ENCODE measurements at places on chromosomes 11 and 22.
A peak's percentile ranks its signal among the peaks of the same experiment; 100 is the strongest.

- DNase-seq: peak; percentile 93
These were observed 4.2 kb downstream of the ALDH3B1 start for GRCh38 chr11:68014157-68014946.

DNA sequence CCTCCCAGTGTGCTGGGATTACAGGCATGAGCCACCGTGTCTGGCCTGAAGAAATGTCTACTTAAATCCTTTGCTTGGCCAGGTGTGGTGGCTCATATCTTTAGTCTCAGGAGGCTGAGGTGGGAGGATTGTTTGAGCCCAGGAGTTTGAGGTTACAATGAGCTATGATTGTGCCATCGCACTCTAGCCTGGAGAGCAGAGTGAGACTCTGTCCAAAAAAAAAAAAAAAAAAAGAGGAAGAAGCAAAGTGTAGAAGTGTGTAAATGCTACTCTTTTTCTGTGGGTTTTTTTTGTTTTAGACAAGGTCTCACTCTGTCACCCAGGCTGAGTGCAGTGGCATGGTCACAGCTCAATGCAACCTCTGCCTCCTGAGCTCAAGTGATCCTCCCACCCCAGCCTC lies 6.4 kb upstream of the ATG16L2 start:
- DNase-seq: no peak

DNA sequence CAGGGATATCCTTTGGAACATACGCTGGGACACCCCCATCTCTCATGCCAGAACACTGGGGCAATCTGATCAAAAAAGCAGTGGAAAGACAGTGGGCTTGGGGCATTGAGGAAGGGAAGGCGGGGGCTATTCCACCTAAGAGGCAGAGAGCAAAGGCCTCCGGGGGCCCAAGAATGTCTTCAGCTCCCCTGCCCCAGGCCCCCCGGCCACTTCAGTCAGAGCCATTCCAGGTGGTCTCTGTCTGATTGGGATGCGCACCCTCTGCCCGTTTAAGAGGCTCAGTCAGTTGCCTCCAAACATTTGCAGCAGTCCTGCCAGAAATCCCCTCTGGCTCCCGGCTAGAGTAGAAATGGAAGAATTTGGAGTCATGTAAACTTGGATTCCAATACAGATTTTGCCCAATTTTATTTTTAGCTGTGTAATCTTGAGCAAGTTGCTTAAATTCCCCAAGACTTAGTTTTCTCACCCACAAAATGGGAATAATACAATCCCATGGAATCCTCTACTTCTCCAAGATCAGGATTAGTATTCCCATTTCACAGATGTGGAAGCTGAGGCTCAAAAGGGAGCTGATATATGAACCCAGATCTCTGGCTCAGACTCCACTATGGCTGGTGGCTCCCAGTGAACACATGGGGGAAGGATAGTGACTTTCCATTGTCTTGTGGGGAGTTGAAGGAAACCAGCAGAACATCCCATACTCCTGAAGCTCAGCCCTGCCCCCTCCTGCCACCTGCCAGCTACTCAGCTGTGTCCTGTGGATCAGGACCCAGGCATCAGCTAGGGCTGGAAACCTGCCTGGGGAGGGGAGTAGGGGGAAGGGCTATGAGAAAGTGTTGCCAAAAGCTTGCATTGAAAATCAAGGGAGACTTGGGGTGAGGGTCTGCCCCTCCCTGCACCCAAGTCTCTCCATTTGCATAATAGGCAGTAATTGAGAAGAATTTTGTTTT lies 6.1 kb upstream of the WNT11 start:
- DNase-seq: no peak

DNA sequence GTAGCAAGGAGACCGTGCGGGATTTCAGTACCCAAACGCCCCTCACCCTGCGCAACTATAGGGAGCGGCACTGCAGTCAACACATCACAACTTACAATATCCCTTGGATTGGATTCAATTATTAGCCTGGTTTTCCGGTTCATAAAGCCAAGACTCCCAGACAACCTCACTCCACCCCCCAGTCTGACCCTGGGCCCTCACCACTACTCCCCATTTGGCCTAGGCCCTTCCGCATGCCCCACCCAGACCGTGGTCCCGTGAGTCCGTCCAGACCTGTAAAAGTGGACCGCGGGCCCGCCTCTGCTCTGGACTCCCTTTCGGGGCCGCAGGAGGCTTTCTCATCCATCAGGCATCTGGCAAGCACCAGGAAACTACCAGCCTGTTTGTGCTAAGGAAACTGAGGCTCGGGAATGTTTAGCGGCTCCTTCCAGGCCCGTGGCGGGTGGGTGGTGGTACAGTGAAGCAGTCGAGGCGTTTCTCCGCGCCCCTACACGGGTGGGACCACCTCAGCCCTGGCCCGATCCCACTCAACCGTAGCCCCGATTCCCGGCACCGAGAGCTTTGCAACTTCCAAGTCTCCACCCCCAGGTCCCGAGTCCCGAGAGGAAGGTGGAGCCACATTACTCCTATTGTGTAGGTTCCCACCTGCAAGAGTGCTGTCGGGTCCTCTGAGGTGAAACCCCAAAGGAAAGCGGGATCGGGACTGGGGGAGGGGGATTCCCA lies 679 bp upstream of the DPP3 start:
- peak; percentile 82 for DNase-seq

DNA sequence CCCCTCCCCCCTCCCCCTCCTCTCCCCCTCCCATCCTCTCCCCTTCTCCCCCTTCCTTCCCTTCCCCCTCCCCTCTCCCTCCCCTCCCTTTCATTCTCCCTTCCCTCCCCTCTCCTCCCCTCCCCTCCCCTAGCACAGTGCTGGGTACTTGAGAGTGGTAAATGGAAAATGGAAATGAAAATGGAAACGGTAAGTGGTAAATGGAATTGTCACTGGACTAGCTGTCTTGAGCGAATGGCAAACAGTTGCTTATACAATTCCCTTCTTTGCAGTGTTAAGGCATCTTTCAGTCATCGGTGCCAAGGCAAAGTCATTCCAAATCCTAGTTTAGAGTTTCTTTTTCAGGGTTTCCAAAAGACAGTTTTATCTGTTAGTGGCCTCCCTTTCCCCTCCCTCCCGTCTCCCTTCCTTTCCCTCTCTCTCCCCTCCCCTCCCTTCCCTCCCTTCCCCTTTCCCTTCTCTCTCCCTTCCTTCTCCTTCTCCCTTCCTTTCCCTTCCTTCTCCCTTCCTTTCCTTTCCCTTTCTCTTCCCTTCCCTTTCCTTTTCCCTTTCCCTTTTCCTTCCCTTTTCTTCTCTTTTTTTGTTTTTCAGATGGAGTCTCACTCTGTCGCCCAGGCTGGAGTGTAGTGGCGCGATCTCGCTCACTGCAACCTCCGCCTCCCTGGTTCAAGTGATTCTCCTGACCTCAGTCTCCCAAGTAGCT lies 47.3 kb downstream of the GRAMD1B start:
- DNase-seq: no peak

GRCh38 chr11:85725510-85726258 lies 39.7 kb upstream of the CCDC89 start:
- no peak for DNase-seq

DNA sequence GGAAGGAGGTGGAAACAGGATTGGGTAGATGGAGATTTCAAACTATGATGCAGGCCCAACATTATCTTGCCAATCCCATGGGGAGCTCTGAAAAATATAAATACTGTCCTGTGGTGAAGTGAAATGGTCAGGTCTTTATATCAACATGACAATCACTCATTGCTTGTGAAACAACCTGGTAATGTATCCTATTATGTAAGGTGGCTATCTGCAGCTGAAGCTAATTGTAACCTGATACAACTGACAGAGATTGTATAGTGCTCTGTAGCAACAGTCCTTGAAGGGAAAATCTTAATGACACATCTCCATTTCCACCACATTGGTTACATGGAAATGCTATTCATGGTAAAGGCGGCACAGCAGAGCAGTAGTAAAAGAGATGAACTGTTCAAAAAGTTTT lies 20.7 kb upstream of the CHORDC1 start:
- no peak for DNase-seq

DNA sequence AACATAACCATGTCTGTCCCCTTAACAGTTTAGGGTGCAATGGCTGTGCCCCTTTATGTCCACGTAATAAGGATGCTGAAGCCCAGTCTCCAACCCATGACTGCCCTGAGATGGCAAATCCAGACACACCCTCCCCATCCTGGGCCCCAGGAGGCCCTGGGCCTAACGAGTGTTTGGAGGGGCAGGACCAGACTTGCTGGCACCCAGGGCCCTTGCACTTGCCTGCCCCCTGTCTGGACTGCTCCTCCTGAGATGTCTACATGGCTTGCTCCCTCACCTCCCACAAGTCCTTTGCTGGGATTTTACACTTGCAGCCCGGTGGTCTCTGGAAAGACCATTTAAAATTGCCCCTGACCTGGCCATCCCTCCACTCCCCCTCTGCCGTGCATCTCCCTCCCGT lies 132.2 kb upstream of the NECTIN1 start:
- DNase-seq: no peak

- DNase-seq: no peak
These were observed 49.1 kb downstream of the GGTLC2 start for GRCh38 chr22:22693531-22693884.

GRCh38 chr11:9060700-9061111 lies 30.7 kb downstream of the SCUBE2 start:
- no peak for DNase-seq

- no peak for DNase-seq
These were observed 131.1 kb downstream of the DBX1 start for GRCh38 chr11:20029193-20029592.

DNA sequence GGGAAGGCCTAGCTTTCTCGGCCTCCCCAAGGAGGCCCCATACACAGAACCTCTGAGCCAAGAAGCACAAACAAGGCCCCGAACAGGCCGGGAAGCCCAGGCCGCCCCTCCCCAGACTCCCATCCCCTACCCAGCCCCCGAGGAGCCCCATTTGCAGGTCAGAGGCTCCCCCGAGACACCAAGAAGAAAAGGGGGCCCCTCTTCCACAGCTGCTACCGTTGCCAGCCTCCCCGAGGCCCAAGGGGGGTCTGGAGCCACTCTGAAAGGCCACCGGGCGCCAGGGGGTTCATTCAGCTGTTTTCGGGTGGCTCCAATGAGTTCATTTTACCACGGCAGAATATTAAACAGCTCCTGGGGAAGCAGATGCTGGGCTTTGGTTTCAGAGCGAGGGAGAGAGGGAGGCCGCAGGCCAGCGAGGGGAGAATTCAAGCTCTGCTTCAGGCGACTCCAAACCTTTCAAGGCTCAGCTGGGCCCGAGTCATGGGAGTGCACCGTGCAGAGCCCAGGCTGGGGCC lies 28.5 kb downstream of the MN1 start:
- DNase-seq: no peak

DNA sequence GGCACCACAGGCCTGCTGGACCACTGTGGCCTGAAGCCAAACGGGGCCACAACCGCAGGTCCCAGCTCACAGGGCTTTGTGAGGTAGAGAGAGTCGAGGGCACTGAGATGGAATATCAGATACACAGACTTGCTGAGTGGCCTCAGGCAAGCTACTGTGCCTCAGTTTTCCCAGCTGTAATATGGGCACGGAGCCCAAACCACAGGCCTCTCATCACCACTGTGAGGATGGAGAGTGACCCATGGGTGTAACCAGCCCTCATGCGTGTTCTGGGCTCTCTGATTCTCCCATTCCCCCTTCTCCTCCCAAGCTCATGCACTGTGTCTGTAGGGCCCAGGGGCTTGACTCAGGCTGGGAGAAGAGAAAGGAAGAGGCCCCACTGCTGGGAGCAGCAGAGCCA lies 4.2 kb downstream of the UNC93B1 start:
- no peak for DNase-seq

GRCh38 chr11:4677948-4678347 lies 19.7 kb downstream of the OR51E2 start:
- no peak for DNase-seq

GRCh38 chr11:126739499-126740145 lies 260.9 kb downstream of the KIRREL3 start:
- no peak for DNase-seq

DNA sequence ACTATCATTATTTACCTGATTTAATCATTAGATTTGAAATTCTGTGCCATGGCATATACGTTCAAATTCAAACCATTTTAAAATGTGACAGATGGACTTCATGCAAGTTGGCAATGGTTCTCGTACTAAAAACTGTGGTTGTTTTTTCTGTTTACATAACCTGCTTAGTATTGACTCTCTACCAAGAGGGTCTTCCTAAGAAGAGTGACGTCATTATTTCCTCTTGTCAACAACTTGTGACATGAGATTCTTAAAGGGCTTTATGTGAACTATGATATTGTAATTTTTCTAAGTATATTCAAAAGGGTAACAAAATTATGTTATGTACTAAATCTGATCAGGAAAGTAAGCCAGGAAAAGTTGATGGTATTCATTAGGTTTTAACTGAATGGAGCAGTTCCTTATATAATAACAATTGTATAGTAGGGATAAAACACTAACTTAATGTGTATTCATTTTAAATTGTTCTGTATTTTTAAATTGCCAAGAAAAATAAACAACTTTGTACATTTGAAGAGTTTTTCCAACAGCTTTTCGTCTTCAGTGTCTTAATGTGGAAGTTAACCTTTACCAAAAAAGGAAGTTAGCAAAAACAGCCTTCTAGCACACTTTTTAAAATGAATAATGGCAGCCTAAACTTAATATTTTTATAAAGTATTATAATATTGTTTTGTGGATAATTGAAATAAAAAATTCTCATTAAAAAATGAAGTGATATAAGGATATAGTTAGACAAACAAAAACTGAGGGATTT lies 87.0 kb downstream of the GRK3 start:
- no peak for DNase-seq

Measured in coronary artery (tissue), 2 donors.